ENCODE measurements at places on chromosomes 11 and 22.

- no peak for DNase-seq
Measured at GRCh38 chr22:43147821-43148220, 3.5 kb upstream of the TSPO start.

GRCh38 chr11:10319702-10320558 is 15.1 kb downstream of the ADM start:
- DNase-seq: no peak

DNA sequence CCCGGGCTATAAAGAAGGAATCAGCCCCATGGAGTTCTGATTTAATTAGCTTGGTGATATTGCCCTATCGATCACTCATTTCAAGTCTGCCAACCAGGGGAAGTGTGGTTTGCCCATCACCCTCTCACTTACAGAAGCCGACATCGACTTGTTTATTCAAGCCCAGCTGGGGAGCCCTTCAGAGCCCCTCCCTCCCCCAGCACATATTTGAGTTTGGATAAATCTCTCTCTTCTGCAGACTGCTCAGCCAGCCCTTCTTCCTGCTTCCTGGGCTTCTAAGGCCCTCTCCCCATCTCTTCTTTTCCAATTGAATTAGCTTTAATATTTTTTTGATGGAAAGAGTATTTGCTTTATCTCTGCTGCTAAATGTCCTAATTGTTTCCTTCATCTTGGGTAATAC is 299.0 kb downstream of the MIAT start:
- DNase-seq: no peak

GRCh38 chr11:5690216-5690615 is 626 bp downstream of the TRIM22 start:
- DNase-seq: no peak

- DNase-seq: no peak
Measured at GRCh38 chr11:8047382-8047781, 33.6 kb upstream of the TUB start.
